ENCODE measurements at places on chromosomes 1 and 21.

- DNase-seq = no peak
Measured at GRCh38 chr1:12521096-12521495, 96.9 kb downstream of the DHRS3 start.

DNA sequence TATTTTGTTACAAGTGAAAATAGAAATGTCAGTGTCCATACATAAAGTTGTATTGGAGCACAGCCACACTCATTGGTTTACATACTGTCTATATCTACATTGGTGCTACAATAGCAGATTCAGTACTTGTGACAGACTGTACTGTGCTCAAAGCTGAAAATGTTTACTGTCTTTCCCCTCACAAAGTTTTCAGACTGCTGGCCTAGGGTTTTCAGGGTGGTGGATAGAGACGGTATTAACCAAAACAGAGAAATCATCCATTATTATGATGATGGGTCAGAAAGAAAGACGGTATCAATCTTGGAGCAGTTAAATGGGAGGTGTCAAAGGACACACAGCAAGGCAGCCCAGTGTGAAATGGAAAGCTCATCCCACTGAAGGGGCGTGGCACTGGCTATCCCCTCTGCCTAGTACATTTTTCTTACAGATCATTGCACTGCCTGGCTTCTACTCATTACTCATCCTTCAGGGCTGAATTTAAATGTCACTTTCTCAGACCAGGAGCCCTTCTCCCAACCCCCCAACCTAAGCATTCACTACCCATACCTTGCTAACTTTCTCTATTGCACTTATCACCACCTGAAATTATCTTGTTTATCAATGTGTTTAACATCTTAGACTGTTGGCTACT lies 10.2 kb downstream of the JAK1 start:
- DNase-seq = no peak

DNA sequence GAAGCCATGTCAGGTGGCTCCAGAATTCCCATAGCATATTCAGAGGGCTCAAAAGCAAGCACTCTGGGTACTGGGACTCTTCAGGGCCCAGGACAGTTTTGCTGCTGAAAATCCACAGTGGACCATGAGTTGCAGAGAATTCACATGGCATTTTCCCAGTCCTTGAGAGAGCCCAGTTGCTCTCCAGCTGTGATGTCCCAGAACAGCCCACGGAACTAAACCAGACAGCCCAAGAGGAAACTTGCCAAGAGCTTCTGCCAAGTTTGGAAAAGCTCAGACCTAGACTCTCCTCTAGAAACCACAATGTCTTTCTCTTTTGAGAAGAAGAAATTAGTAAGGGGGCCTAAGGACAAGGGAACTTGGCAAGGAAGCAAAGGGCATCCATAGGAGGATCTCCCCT lies 69.4 kb downstream of the RGS2 start:
- no peak for DNase-seq

- DNase-seq = no peak
Measured at GRCh38 chr21:45632160-45632559, 11.4 kb upstream of the PCBP3 start.

GRCh38 chr21:45373991-45374816 lies 30.8 kb upstream of the COL18A1 start:
- no peak for DNase-seq

- DNase-seq = no peak
Measured at GRCh38 chr1:89312572-89312971, 39.9 kb upstream of the GBP5 start.
